GM18507 (cell line): ENCODE measurements at places on chromosomes 16 and 17.

- no peak for DNase-seq
Measured at GRCh38 chr16:69367980-69368379, 16.4 kb upstream of the TMED6 start.

GRCh38 chr17:38751808-38752307 is 683 bp upstream of the PSMB3 start:
- no peak for DNase-seq

DNA sequence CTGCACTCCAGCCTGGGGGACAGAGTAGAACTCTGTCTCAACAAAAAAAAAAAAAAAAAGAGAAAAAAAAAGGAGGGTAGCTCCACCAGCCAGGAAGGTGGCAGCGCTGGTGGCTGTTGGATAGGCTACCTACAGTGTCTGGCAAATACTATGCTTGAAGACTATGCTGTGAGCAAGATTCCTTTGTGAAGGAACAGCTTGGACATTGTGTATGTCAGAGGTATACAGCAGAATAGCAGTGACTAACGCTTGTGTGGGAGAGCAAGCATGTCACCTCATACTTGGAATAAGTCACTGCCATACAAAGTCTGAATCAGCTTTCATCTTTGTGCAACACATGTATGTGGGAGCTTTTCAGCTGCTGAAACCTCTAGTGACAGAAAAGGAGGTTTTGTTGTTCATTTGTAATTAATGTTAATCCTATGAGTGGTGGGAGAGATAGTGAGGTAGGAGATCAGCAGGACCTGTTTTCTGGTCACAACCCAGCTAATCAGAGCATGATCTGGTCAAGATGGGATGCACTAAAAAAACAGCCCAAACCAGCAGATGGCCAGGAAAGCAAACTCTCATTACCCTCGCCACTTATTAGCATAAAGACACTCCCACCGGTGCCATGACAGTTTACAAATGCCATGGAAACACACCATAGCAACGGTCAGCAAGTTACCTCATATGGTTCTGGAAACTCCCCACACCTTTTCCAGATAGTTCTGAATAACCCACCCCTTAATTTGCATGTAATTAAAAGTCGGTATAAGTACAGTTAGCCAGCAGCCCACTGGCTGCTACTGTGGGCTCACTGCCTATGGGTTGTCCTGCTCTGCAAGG is 6.8 kb upstream of the ITGAD start:
- no peak for DNase-seq

- no peak for DNase-seq
Measured at GRCh38 chr17:73533127-73533526, 111.1 kb downstream of the SDK2 start.

GRCh38 chr17:32285306-32285705 is 19.7 kb downstream of the RHBDL3 start:
- DNase-seq, result no peak

- no peak for DNase-seq
Measured at GRCh38 chr17:34408439-34408838, 45.4 kb upstream of the CCL1 start.

DNA sequence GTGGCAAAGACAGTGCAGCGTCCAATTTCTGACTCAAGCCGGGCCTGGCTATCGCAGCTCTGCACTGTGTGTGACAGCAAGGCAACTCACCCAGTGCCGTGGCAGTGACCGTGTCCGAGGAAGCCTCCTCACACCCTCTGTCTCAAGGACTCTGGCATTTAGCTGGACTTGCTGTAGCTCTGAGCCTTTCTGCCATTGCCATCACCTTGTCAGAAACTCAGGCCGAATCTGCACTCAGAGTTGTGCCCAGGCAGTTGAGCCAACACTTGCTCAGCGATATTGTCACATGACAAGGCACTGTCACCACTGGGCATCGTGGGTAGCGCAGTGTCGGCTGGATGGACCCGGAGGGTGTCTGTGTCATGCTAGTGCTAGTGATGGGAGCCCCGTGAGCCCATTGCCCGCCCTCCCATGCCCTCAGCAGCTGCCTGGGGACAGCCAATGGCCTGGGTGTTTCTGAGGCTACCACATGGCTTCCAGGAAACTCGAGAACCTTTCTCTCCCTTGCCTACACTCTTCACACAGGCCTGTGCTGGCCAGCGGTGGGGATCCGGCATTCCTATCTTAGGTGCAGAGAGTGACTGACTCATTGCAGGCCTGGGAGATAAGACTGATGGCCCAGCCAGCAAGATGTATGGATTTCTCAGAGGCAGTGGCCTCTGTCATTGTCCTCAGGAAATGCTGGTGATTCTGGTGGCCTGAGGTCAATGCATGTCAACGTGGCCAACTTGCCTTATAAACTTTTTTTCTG is 22.1 kb upstream of the STH start:
- no peak for DNase-seq

- DNase-seq, result no peak
Measured at GRCh38 chr17:81417049-81417878, 22.0 kb downstream of the BAHCC1 start.

DNA sequence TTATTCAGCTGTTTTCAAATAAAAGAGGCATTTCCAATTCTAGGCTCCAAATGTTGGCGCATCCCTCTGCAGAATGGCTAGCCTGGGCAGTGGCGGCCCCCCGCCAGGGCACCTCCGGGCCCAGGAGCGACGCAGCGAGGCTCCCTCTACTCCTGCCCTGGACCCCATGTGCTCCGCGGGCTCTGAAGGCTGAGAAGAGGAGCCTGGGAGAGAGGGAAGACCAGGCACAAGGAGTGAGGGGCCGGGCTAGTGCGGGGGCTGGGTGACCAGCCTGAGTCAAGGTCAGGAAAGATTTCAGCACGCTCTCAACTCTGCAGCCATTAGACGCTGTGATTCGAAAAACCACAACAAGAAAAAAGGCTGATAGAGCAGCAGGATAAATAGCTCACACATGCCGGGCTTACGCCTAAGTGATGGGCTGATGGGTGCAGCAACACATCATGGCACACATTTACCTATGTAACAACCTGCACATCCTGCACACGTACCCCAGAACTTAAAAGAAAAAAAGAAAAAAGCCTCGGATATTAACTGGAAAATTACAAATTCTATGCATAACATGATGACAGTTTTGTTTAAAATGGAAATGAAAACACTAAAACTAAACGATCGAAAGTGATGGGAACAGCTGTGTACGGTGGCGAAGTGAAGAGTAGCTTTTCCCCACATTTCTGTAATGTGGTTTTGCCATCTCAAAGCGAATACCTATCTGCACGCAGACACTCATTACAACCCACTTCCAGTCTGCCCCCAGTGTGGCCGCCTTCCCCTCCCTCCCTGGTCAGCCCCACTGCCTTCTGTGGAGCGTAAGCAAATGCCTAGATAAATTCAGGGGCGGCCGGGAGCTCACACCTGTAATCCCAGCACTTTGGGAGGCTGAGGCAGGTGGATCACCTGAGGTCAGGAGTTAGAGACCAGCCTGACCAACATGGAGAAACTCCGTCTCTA is 44.4 kb downstream of the MAP1LC3B start:
- DNase-seq, result no peak

DNA sequence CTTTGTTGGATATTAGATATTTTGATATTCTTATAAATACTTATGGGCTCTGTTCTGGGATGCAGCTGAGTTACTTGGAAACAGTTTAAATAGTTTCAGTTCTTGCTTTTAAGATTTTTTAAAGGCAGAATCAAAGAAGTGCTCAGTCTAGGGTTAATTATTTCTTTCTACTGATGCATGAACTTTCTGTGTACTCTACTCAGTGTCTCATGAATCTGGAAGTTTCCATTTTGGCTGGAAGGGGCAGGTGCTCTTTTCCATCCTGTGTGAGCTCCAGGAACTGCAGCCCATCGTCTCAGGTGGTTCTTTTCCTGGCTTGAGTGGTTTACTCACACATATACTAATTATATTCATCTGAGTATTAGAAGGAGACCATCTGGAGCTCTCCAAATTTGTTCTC is 61.1 kb upstream of the CPHXL start:
- no peak for DNase-seq

GRCh38 chr17:4597975-4598374 is 13.6 kb downstream of the SMTNL2 start:
- DNase-seq, result no peak
